ENCODE measurements at places on chromosomes 2 and 18. TPM values are rescaled to one million over a fixed set of nuclear protein-coding genes. Genes with fewer than 3 reads are reported as not detected.

MYO1B gene
- 16.2 TPM for total RNA-seq

CCDC74B gene
- 0.44 TPM for total RNA-seq

DNA sequence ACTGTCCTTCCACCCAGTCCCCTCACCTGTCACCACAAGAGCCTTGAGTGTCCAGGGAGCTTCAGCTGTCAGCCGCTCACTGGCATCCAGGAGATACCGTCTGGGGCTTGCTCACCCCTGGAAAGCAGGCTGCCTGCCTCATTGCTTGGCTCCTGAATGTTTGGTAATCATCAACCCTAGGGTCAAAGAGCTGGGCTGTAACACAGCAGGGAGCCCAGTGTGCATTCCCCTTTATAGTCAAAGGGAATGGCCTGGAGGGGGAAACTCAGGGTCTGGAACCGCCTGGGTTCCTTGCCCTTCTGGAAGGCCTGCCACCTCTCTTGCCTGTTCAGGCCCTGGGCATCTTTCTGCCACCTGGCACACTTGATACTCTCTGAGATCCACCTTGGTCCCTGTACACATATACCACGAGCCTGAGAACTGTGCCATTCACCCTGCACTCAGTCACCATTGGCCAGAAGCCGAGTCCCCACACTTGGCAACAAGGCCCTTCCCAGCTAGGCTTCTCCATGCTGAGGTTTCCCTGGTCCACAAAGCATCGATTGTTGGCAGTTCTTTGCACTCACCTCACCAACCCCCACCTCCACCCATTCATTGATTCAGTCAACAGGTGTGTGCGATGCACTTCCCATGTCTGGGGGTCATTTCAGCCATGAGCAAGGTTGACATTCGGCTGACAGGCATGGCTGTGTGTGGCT is 35.0 kb downstream of the TPRKB start:
- H3K36me3 ChIP-seq = no peaks in the 10 kb centered on the region
- H3K4me1 ChIP-seq = peaks cover 8% of the 10 kb centered on the region
- no peaks in the 10 kb centered on the region for H3K27me3 ChIP-seq
- no peak overlapping the region for H3K27ac ChIP-seq
- no peak overlapping the region for H3K4me3 ChIP-seq

- no peaks in the 10 kb centered on the region for H3K4me1 ChIP-seq
- H3K36me3 ChIP-seq = no peaks in the 10 kb centered on the region
- no peak overlapping the region for H3K4me3 ChIP-seq
- H3K27ac ChIP-seq = no peak overlapping the region
- no peaks in the 10 kb centered on the region for H3K27me3 ChIP-seq
Observed at GRCh38 chr2:36677386-36677785, 19.1 kb upstream of the VIT start.

- H3K27me3 ChIP-seq = peaks cover 10% of the 10 kb centered on the region
- H3K36me3 ChIP-seq = no peaks in the 10 kb centered on the region
- H3K4me1 ChIP-seq = peaks cover 6% of the 10 kb centered on the region
- DNase-seq = peak; percentile 27
- H3K4me3 ChIP-seq = no peak overlapping the region
- no peak overlapping the region for H3K27ac ChIP-seq
Observed at GRCh38 chr2:7672027-7672684, 754.9 kb downstream of the RNF144A start.

DNA sequence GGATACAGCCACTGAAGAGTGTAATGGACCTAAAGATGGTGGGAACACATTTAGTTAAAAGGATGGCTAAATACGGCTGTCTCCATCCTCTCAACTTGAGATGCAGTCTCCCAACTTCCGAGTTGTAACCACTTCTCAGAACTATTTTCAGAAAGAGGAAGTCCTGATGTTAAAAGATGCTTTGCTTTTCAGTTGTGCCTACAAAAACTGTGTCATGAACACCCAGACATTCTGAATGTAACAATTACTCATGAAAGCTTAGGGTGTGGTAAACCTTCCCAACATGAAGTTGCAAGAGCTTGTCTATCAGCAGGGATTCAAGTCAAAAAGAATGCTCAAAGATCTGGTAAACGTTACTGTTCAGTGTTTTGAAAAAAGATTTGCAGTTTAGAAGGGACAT is 147.9 kb downstream of the DOCK10 start:
- H3K27me3 ChIP-seq = no peaks in the 10 kb centered on the region
- no peak overlapping the region for H3K4me3 ChIP-seq
- no peak overlapping the region for H3K27ac ChIP-seq
- H3K4me1 ChIP-seq = no peaks in the 10 kb centered on the region

GRCh38 chr2:157428500-157429175 is 15.3 kb downstream of the CYTIP start:
- peaks cover 15% of the 10 kb centered on the region for H3K4me1 ChIP-seq
- no peak for DNase-seq
- H3K27ac ChIP-seq = no peak overlapping the region
- H3K36me3 ChIP-seq = peaks cover 4% of the 10 kb centered on the region
- no peak overlapping the region for H3K4me3 ChIP-seq
- no peaks in the 10 kb centered on the region for H3K27me3 ChIP-seq

GRCh38 chr2:148430101-148430500 is 214.4 kb upstream of the EPC2 start:
- no peaks in the 10 kb centered on the region for H3K27me3 ChIP-seq
- no peak overlapping the region for H3K27ac ChIP-seq
- H3K36me3 ChIP-seq = no peaks in the 10 kb centered on the region
- no peaks in the 10 kb centered on the region for H3K4me1 ChIP-seq
- H3K4me3 ChIP-seq = no peak overlapping the region

DNA sequence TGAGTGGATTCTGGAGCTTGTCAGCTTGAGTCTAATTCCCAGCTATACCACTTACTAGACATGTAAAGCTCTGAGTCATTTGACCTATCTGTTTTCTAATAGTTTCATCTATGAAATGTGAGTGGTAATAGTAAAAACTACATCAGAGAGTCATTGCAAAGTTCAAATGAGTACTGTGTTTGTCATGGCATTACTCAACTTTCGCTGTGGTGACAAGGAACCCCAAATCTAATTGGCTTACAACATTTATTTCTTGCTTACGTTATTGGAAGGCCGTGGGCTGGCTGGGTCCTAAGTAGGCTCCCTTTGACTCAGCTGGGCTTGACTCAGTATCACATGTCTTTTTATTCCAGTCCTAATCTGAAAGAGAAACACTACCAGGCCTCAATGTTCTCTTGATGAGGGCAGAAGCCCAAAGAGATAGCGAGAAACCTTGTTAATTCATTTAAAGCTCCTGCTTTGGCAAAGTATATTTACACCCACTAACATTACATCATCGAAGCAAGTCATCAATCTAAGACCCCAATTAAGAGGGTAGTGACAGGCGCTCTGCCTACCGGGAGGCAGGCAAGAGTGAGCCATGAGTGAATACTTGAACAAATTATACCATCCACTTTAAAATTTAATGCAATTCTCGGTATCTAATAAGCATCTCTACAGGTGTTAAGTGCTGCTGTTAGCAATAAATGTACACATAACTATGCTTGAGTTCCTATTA is 431.8 kb upstream of the SPHKAP start:
- H3K4me1 ChIP-seq = no peaks in the 10 kb centered on the region
- DNase-seq = no peak
- H3K4me3 ChIP-seq = no peak overlapping the region
- H3K27ac ChIP-seq = no peak overlapping the region
- H3K36me3 ChIP-seq = no peaks in the 10 kb centered on the region

- no peaks in the 10 kb centered on the region for H3K36me3 ChIP-seq
- no peaks in the 10 kb centered on the region for H3K4me1 ChIP-seq
- DNase-seq = no peak
- no peak overlapping the region for H3K27ac ChIP-seq
- no peak overlapping the region for H3K4me3 ChIP-seq
Observed at GRCh38 chr2:139064159-139064558, 284.0 kb upstream of the NXPH2 start.

- peak; percentile 26 for DNase-seq
- no peak overlapping the region for H3K27ac ChIP-seq
- no peak overlapping the region for H3K4me3 ChIP-seq
- H3K36me3 ChIP-seq = no peaks in the 10 kb centered on the region
Observed at GRCh38 chr18:3710712-3711301, 260.8 kb downstream of the TGIF1 start.

DNA sequence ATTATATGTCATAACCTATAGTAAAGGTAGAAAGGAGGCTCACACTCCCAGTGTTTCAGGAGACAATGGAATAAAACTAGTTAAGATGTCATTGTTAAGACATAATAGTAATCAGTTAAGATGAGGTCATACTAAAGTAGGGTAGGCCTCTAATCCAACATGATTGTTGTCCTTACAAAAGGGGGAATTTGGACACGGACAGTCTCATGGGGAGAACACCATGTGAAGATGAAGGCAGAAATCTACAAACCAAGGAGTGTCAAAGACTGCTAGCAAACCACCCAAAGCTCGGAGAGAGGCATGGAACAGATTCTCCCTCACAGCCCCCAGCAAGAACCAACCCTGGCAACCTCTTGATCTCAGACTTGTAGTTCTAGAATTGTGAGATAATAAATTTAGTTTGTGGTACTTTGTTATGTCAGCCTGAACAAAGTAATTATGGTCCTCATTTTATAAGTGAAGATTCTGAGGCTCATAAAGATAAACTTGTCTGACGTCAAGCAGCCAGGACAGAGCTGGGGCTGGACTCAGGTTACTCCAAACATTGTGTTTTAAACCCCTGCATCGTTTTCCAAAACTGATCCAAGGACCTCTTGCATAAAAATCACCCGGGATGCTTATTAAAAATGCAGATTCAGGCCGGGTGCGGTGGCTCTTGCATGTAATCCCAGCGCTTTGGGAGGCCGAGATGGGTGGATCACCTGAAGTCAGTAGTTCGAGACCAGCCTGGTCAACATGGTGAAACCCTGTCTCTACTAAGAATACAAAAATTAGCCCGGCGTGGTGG is 47.8 kb downstream of the CCDC195 start:
- H3K4me1 ChIP-seq = no peaks in the 10 kb centered on the region
- no peak for DNase-seq
- no peaks in the 10 kb centered on the region for H3K27me3 ChIP-seq

GRCh38 chr2:29372185-29372584 is 257.0 kb downstream of the CLIP4 start:
- H3K4me1 ChIP-seq = no peaks in the 10 kb centered on the region
- no peak overlapping the region for H3K27ac ChIP-seq
- DNase-seq = no peak

- H3K36me3 ChIP-seq = no peaks in the 10 kb centered on the region
- H3K27ac ChIP-seq = no peak overlapping the region
- peaks cover 6% of the 10 kb centered on the region for H3K4me1 ChIP-seq
Observed at GRCh38 chr2:8597094-8597493, 84.8 kb upstream of the ID2 start.

- no peaks in the 10 kb centered on the region for H3K36me3 ChIP-seq
- H3K27ac ChIP-seq = no peak overlapping the region
- H3K27me3 ChIP-seq = no peaks in the 10 kb centered on the region
- H3K4me3 ChIP-seq = no peak overlapping the region
Observed at GRCh38 chr2:63741884-63742579, 99.7 kb upstream of the UGP2 start.

DNA sequence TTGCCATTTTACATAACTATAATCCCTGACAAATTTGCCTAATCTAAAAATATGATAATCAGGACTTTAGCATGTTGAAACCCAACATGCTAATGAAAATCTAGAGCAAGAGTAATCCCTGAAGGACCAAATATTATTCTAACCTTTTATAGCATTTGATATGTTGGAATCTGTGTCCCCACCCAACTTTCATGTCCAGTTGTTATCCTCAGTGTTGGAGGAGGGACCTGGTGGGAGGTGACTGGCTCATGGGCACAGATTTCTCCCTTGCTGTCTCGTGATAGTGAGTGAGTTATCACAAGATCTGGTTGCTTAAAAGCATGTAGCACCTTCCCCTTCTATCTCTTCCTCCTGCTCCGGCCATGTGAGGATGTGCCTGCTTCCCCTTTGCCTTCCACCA is 59.8 kb downstream of the SH3YL1 start:
- no peaks in the 10 kb centered on the region for H3K4me1 ChIP-seq
- no peak overlapping the region for H3K27ac ChIP-seq
- H3K36me3 ChIP-seq = no peaks in the 10 kb centered on the region
- no peak for DNase-seq
- peaks cover 38% of the 10 kb centered on the region for H3K27me3 ChIP-seq

DNA sequence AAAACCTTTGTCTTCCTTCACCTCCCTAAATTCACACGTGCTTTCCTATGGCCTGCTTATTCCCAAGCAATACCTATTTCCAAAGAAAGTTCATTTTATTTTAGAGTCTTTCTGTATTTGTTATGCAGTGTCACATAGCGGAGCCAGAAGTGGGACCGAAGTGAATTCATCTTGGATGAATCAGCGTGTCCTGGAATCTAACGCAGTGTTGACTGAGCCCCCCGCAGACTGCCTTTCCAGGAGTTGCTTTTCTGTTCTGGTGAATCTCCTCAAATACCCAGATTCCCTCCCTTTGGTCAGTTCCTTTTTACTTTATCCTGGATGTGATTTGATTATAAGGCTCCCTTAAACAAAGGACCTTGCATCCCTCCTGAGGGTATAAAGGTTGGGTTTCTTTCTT is 10.8 kb downstream of the ALPP start:
- no peak overlapping the region for H3K4me3 ChIP-seq
- no peaks in the 10 kb centered on the region for H3K36me3 ChIP-seq
- no peak overlapping the region for H3K27ac ChIP-seq
- peaks cover 95% of the 10 kb centered on the region for H3K27me3 ChIP-seq
- H3K4me1 ChIP-seq = peaks cover 24% of the 10 kb centered on the region
- no peak for DNase-seq

All from left ventricle myocardium inferior (tissue), 1 donor.